Muscle of back (tissue), 13 donors: ENCODE measurements at places on chromosomes 1 and 21. TPM values are rescaled to one million over a fixed set of nuclear protein-coding genes. Genes with fewer than 3 reads are reported as not detected.

The PSRC1 gene
- 14.2 TPM for polyA plus RNA-seq

The CRP gene
- not detected for polyA plus RNA-seq

The KRTAP19-1 gene
- polyA plus RNA-seq = not detected

The OLIG2 gene
- polyA plus RNA-seq = 0.08 TPM

DNA sequence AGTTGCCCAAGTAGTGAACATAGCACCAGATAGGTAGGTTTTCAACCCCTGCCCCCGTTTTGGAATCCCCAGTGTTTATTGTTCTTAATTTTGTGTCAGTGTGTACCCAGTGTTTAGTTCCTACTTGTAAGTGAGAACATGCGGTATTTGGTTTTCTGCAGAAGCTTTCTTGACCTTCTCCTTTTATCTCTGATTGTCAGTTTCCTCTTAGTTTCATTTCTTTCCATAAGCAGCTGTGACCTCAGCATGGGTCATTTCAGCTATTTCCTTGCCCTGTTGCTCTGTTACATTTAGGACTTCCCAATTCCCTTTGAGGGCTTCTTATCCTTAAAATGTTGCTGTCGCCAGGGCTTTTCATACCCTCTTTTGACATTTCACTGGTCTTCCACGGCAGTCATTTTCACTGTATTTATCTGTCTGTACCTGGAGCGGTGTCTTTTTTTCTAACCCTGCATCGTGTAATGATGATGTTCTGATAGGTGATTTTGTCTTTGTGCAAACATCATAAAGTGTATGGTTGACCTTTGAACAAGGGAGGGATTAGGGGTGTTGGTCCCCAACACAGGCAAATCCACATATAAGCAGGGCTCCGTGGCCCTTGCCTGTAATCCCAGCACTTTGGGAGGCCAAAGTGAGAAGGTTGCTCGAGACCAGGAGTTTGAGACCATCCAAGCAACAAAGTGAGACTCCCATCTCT, 15.0 kb downstream of the ITSN1 start:
- DNase-seq = no peak

DNA sequence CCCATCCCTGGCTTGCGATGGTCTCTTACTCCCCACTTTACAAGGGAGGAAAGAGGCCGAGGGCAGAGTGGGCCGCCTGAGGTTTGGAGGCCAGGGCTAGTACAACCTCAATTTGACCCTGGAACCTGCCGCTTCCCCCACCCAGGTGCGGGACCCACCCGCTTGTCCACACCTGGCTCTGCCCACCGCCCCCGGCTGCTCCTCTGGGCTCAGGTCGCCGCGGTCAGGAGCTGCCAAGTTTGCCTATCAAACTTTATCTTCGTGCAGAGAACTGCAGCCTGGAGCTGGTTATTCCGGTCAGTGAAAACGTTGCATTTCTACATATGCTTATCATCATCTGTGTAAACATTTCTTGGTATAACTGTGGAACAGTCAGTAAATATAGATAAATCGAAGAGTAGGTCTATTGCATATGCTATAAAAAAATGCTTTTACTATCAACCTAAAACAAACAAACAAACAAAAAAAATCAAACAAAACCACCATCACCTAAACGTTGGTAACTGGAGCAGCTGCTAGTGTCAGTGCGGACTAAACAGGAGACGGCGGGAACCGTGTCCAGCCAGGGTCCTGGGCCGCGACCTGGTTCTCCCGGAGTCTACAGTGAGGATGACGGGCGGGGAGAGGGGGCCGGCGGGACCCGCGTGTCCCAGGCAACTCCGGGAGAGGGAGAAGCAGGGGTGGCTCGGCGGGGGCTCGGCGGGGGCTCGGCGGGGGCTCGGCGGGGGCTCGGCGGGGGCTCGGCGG, 906 bp upstream of the ADARB1 start:
- no peak for DNase-seq

DNA sequence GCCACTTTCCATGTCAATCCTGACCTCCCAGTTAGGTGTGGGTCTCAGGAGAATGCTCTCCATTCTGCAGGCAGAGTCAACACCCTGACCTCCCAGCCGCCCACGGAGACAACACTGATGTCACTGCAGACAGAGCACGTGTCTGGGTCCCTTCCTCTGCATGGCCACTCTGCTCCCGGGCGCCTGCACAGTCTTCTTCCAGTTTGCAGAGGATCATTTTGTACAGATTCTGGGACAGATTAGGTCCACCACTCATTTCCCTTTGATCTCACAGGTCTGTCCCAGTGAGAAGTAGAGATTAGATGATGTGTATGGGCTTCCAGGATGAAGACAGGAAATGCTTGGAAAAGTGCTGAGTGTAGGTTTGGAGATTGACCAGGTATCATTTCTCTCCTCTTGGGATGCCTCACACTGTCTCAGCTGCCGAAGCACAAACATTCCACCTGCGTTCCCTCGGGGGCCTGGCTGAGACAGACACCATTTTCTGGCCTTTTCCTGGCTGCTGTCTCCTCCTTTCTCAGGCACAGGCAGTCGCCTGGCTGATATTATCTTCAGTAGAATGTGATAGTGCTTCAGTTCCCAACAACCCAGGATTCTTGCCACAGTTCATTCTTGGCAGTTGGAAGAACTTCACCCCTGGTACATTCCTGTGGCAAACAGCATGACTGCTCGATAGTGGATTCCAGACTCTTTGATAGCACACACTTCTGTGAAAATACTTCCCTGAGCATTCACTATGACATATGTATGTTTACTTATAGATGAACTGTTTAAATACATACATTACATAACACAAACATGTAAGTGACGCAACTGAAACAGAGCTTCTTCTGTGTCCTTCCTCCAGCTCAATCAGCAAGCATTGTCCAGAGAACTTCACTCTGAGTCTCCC, 7.9 kb downstream of the MYBPHL start:
- peak; percentile 84 for DNase-seq

GRCh38 chr1:6703016-6703415, 1.4 kb upstream of the DNAJC11 start:
- DNase-seq = peak; percentile 3
